ENCODE measurements at places on chromosomes 7 and 10. TPM values are rescaled to one million over a fixed set of nuclear protein-coding genes. Genes with fewer than 3 reads are reported as not detected.

The HOXA11 gene
- total RNA-seq: not detected

The EZH2 gene
- 28.6 TPM for total RNA-seq

- no peak overlapping the region for H3K27ac ChIP-seq
- DNase-seq: no peak
- H3K4me1 ChIP-seq: peaks cover 12% of the 10 kb centered on the region
- no peak overlapping the region for H3K4me3 ChIP-seq
- no peaks in the 10 kb centered on the region for H3K27me3 ChIP-seq
- H3K36me3 ChIP-seq: no peaks in the 10 kb centered on the region
Observed at GRCh38 chr10:33791272-33791660, 456.8 kb upstream of the NRP1 start.

The SPDYE8 gene
- total RNA-seq: not detected

- peaks cover 12% of the 10 kb centered on the region for H3K27me3 ChIP-seq
- H3K27ac ChIP-seq: no peak overlapping the region
- no peaks in the 10 kb centered on the region for H3K4me1 ChIP-seq
- H3K4me3 ChIP-seq: no peak overlapping the region
- H3K36me3 ChIP-seq: no peaks in the 10 kb centered on the region
Observed at GRCh38 chr10:120515741-120516140, 58.7 kb downstream of the PLPP4 start.

The SFTPA1 gene
- 4.4 TPM for total RNA-seq

DNA sequence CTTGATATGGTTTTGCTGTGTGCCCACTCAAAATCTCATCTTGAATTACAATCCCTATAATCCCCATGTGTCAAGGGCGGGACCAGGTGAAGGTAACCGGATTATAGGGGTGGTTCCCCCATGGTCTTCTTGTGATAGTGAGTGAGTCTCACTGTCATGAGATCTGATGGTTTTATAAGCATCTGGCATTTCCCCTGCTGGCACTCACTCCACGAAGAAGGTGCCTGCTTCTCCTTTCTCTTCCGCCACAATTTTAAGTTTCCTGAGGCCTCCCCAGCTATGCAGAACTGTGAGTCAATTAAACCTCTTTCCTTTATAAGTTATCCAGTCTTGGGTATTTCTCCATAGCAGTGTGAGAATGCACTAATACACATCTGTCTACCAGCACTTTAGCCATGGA is 109.5 kb upstream of the SDK1 start:
- peaks cover 18% of the 10 kb centered on the region for H3K36me3 ChIP-seq
- peaks cover 50% of the 10 kb centered on the region for H3K4me1 ChIP-seq
- H3K4me3 ChIP-seq: no peak overlapping the region
- H3K27me3 ChIP-seq: 0 out of 2 replicates have a peak, but pooled peaks cover 3% of the 10 kb centered on the region
- no peak for DNase-seq
- peak overlapping the region; percentile 53 for H3K27ac ChIP-seq

GRCh38 chr10:52801947-52802346 is 29.4 kb upstream of the MBL2 start:
- DNase-seq: no peak
- no peaks in the 10 kb centered on the region for H3K36me3 ChIP-seq
- no peak overlapping the region for H3K27ac ChIP-seq
- no peaks in the 10 kb centered on the region for H3K4me1 ChIP-seq
- H3K27me3 ChIP-seq: no peaks in the 10 kb centered on the region

- H3K4me3 ChIP-seq: peak overlapping the region; percentile 85
- H3K27me3 ChIP-seq: peaks cover 6% of the 10 kb centered on the region
Observed at GRCh38 chr10:130138479-130138866, 2.3 kb downstream of the GLRX3 start.

GRCh38 chr10:3068968-3069737 is 1.8 kb downstream of the PFKP start:
- peak overlapping the region; percentile 77 for H3K4me3 ChIP-seq
- peak; percentile 45 for DNase-seq
- peaks cover 49% of the 10 kb centered on the region for H3K4me1 ChIP-seq
- H3K27me3 ChIP-seq: peaks cover 19% of the 10 kb centered on the region
- H3K36me3 ChIP-seq: peaks cover 36% of the 10 kb centered on the region

DNA sequence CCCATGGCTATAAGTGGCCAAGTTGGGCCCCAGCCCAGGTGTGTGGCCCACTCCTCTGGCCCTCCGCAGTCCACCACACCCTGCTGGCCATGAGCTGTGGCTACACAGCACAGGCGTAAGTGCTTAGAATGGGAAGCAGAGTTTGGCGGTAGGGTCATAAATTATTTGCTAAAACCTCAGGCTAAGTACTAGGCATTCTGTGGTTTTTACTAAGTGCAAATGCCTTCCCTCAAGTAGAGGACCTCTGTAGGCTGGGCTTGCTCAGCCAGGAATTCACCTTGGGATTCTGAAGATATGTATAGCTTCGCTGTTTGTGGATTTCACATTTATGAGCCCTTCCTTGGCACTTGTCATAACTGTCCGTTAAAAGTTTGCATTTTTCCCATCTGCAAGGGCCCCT is 44.8 kb upstream of the LOXL4 start:
- H3K27me3 ChIP-seq: no peaks in the 10 kb centered on the region
- H3K4me3 ChIP-seq: no peak overlapping the region
- no peak for DNase-seq
- no peak overlapping the region for H3K27ac ChIP-seq

The ADGRA1 gene
- 0.11 TPM for total RNA-seq

GRCh38 chr10:102743078-102743587 is 615 bp upstream of the WBP1L start:
- H3K27me3 ChIP-seq: peaks cover 12% of the 10 kb centered on the region
- H3K4me3 ChIP-seq: peak overlapping the region; percentile 98
- peak overlapping the region; percentile 69 for H3K27ac ChIP-seq
- H3K4me1 ChIP-seq: peaks cover 45% of the 10 kb centered on the region
- H3K36me3 ChIP-seq: no peaks in the 10 kb centered on the region
- DNase-seq: no peak

- no peak overlapping the region for H3K27ac ChIP-seq
- H3K36me3 ChIP-seq: no peaks in the 10 kb centered on the region
- H3K4me1 ChIP-seq: peaks cover 6% of the 10 kb centered on the region
- DNase-seq: no peak
Observed at GRCh38 chr10:35270100-35270499, 66.2 kb upstream of the CCNY start.

- H3K36me3 ChIP-seq: peaks cover 29% of the 10 kb centered on the region
- H3K4me1 ChIP-seq: peaks cover 12% of the 10 kb centered on the region
- H3K4me3 ChIP-seq: no peak overlapping the region
Observed at GRCh38 chr7:86914551-86914950, 144.9 kb downstream of the ELAPOR2 start.

DNA sequence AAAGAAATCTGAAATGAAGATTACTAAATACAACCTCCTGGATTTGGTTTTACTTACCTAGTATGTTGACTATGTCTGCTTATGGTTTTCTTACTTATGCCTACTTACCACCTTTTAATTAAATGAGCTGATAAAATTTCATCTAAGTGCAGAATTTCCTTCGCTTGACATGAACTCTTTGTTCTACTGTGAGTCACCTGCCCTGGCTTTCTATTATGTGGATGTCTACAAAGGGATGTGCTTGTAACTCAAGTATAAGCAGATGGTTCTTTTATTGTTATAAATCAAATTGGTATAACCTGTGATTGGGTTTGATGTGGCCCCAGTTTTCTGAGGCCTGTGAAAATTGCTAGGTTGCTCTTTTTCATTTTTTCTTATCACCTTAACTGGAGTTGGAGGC is 389.1 kb upstream of the ANKRD30A start:
- peaks cover 6% of the 10 kb centered on the region for H3K36me3 ChIP-seq
- no peak overlapping the region for H3K27ac ChIP-seq
- H3K27me3 ChIP-seq: no peaks in the 10 kb centered on the region
- no peak overlapping the region for H3K4me3 ChIP-seq
- H3K4me1 ChIP-seq: no peaks in the 10 kb centered on the region

The TMEM229A gene
- total RNA-seq: 0.27 TPM

The PHKG1 gene
- total RNA-seq: not detected

- no peak for DNase-seq
- no peaks in the 10 kb centered on the region for H3K36me3 ChIP-seq
- H3K27me3 ChIP-seq: no peaks in the 10 kb centered on the region
- H3K4me1 ChIP-seq: no peaks in the 10 kb centered on the region
Observed at GRCh38 chr10:65365878-65366277, 1560.0 kb upstream of the LRRTM3 start.

DNA sequence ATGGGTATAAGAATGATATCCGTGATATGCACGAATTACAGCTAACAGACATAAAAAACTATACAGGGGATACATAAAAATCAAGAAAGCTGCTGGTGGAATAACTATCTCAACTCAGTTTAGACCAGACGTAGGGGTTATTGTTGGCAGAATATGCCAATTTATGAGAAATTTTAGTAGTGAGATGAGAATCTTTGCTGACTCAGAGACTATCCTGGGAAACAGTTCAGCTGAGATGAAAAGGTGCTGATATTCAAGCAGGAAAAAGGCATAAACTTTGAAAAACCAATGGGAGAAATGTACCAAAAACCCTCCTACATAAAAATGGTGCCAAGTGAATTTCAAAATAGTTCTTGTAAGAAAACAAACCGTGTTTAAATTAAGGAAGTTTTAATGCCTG is 3.3 kb downstream of the MRPS33 start:
- H3K27ac ChIP-seq: no peak overlapping the region
- H3K27me3 ChIP-seq: peaks cover 1% of the 10 kb centered on the region
- peaks cover 23% of the 10 kb centered on the region for H3K4me1 ChIP-seq
- peaks cover 18% of the 10 kb centered on the region for H3K36me3 ChIP-seq
- H3K4me3 ChIP-seq: no peak overlapping the region
- no peak for DNase-seq

DNA sequence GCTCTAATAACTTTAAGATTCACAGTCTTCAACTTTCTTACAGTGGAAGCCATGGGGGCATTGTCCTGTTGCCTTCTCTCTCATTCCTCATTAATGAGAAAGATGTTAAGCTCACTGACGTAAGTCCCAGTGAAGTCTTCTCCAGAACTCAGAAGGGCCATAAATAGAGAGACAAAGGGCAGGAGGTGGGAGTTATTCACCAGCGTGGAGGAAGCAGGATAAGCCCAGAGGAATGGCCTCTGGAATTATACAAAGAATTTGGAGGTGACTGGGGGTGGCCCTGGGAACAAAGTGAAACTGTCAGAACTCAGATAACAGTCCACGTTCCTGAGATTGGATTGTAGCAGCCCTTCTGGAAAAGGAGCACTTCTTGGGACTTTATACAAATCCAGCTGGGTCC is 52.4 kb downstream of the SORBS1 start:
- H3K4me1 ChIP-seq: peaks cover 77% of the 10 kb centered on the region
- no peak for DNase-seq
- no peak overlapping the region for H3K4me3 ChIP-seq
- H3K27ac ChIP-seq: peak overlapping the region; percentile 37

The SPDYE2B gene
- total RNA-seq: not detected

GRCh38 chr7:141074162-141074991 is 513 bp downstream of the TMEM178B start:
- peak; percentile 61 for DNase-seq
- no peaks in the 10 kb centered on the region for H3K36me3 ChIP-seq
- no peak overlapping the region for H3K4me3 ChIP-seq
- H3K27me3 ChIP-seq: peaks cover 25% of the 10 kb centered on the region

- no peak overlapping the region for H3K27ac ChIP-seq
- no peak overlapping the region for H3K4me3 ChIP-seq
- H3K27me3 ChIP-seq: no peaks in the 10 kb centered on the region
- DNase-seq: no peak
Observed at GRCh38 chr10:28105561-28105960, 106.7 kb upstream of the ODAD2 start.

DNA sequence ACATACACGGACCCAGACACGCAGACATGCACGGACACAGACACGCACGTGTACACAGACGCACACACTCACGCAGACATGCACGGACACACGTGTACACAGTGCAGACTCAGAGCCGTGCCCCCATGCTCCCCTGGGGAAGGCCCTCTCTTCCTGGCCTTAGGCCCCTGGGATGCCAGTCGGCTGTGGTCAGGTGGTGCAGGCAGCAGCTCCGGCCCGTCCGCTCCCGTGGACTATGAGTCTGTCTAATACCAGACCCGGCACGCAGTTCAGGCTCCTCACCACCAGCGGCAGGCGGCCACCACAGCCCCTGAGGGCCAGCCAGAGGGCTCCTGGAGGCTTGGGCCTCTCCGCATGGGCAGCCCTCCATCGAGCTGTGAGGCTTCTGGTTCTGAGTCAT is 52.0 kb upstream of the NKX6-2 start:
- no peak overlapping the region for H3K4me3 ChIP-seq
- H3K27me3 ChIP-seq: peaks cover 4% of the 10 kb centered on the region
- peaks cover 10% of the 10 kb centered on the region for H3K36me3 ChIP-seq
- no peak for DNase-seq
- no peak overlapping the region for H3K27ac ChIP-seq

- no peak overlapping the region for H3K27ac ChIP-seq
- H3K4me3 ChIP-seq: no peak overlapping the region
- H3K4me1 ChIP-seq: peaks cover 2% of the 10 kb centered on the region
- H3K36me3 ChIP-seq: no peaks in the 10 kb centered on the region
- DNase-seq: no peak
Observed at GRCh38 chr7:1219498-1219897, 13.2 kb upstream of the UNCX start.

The MCM10 gene
- total RNA-seq: 40.7 TPM

The SLC13A1 gene
- not detected for total RNA-seq

The RSBN1L gene
- 16.8 TPM for total RNA-seq

DNA sequence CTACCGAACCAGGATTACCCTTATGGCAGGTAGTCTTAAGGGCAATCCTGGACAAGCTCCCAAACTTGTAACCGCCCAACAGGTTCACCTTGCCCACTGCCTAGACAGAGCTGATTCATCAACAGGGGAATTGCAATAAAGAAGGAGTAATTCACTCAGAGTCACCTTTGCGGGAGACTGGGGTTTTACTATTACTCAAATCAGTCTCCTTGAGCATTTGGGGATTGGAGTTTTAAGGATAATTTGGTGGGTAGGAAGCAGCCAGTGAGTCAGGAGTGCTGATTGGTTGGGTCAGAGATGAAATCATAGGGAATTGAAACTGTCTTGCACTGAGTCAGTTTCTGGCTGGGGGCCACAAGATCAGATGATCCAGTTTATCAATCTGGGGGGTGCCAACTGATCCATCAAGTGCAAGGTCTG is 25.3 kb downstream of the HK1 start:
- no peak overlapping the region for H3K27ac ChIP-seq
- peaks cover 8% of the 10 kb centered on the region for H3K4me1 ChIP-seq
- DNase-seq: no peak
- no peaks in the 10 kb centered on the region for H3K36me3 ChIP-seq
- no peak overlapping the region for H3K4me3 ChIP-seq
- H3K27me3 ChIP-seq: no peaks in the 10 kb centered on the region
